ENCODE measurements at places on chromosomes 6 and 20.

DNA sequence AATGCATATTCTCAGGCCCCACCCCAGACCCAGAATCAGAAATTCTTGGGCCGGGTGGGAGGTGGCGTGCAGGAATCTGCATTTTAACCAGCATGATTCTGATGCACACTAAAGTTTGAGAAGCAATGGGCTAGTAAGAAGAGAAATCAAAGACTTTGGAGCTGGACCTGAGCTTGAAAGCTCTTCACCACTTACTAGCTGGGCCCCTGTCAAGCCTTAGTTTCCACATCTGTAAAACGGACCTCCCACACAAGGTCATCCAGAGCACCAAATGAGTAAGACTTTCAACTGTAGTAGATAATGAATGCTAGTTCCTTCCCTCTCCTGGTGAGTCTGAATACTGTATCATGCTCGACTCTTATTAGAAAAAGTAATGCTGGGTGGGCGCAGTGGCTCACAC, 87.0 kb downstream of the TBC1D7 start:
- DNase-seq = no peak

DNA sequence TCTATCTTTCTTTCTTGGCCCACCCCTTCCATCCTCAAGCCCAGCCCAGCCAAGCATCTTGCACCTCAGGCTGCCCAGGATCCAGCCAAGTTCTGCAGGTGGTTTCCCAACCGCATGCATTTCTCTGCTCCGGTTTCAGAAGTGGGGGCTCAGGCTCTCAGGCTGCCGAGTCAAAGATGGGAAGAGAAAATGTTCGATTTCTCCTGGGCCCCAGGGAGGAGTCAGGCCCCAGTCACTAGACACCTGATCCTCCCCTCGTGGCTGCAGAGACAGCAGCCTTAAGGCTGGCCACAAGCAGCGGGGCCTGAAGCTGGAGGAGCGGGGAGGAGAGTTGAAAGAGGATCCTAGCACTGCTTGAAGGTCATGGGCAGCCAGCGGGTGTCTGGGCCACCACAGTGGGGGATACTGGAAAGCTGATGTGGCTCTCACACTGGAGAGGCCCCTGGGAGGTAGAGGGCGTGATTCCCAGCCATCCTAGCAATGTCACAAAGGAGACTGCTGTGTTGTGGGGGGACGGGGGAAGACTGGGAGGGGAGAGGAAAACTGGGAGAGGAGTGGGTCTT, 42.2 kb upstream of the ZFAND3 start:
- DNase-seq = peak; percentile 46

DNA sequence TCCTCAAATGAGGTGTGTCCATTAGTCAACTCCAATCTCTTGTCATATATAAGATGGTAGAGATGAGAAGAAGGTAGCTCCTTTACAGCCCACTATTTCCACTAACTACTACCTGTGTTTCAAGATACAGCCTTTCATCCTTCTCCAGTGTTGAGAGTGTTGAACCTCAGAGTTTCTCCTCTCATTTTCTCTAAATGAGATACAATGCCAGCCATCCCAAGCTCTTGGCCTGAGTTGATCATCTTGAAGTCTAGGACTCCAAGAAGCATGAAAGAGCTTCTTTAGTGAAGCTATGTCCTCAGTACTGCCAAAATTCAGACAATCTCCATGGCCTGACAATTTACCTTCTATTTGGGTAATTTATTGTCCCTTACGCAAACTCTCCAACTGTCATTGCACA, 548 bp upstream of the HLA-DRA start:
- no peak for DNase-seq

- no peak for DNase-seq
These were observed 28.6 kb upstream of the ENPP5 start for GRCh38 chr6:46199387-46199786.

DNA sequence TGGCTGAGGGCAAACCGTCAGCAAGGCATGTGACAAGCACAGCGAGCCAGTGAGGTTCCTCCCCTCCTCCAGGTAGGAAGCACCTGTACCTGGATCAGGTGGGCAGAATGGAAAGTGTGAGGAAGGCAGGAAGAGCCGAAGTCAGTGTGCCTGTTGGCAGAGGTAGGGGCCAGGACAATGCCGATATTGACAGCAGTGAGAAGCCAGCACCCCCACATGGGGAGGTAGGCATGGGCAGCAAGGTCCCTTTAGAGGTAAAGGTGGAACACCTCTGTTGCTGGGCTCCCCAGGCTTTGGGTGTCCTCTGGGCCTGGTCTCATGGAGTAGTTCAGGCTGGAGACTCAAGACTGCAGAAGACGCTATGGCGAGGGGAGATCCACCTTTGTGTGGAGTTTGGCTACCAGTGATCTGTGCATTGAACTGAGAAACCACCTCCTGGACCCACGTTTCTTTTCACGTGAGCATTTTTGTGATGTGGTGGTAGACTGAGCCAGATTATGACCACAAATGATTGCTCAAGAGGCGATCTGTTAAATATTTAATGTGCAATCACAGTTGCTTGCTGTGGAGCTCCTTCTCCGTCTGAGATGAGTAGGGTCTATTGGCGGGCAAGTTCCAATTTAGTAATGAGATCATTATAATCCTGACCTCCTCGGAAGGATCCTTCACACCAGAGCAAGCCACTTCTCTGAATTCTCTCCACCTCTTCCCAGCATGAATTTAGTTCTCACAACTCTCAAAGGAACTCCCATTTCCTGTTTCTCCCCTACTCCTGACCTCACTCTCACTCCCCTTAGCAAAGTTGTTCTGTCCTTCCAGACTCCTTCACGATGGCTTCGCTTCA, 174.8 kb downstream of the CDH26 start:
- no peak for DNase-seq

- DNase-seq = no peak
These were observed 90.7 kb downstream of the PLG start for GRCh38 chr6:160792708-160793107.

DNA sequence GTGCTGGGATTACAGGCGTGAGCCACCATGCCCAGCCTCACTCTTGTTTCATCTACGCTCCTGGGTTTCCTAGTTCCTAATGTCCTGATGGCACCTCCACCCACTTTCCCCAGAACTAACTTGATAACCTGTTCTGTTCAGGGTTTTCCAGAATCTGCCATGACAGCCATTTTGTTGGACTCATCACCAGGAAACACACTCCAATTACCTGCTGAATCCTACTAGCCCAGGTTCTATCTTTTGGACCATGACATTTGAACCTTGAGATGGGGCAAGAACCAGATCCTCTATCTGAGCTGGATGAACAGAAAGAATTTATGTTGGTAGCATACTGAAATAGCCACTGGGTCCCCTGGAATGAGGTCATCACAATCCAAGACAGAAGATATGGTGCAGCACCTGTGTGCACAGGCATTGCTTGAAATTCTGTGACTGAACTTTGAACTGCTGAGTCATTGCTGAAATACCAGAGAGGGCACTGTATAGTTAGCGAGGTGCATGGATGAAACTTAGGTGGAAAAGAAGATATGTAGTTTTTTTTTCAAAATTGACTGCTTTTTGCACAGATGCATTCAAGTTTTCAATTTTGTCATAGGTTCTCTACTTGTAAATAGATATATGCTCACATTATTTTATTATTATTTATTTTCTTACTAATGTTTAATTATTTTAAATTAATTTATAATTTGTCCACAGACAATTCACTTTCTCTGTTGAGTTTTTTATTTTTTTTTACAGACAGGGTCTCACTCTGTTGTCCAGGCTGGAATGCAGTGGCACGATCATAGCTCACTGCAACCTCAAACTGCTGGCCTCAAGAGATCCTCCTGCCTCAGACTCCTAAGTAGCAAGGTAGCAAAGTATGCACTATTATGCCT, 42.8 kb upstream of the TASP1 start:
- no peak for DNase-seq

- DNase-seq = no peak
These were observed 62.0 kb downstream of the IL22RA2 start for GRCh38 chr6:137111296-137112066.

GRCh38 chr20:1664911-1665310, 7.3 kb upstream of the SIRPG start:
- no peak for DNase-seq

GRCh38 chr6:158441716-158442215, 118.1 kb upstream of the TMEM181 start:
- DNase-seq = no peak
